ENCODE measurements at places on chromosomes 3 and 15. TPM values are rescaled to one million over a fixed set of nuclear protein-coding genes. Genes with fewer than 3 reads are reported as not detected.

RBMS3 gene
- total RNA-seq, result 142 TPM

AQP9 gene
- total RNA-seq, result not detected

SLC22A13 gene
- total RNA-seq, result 0.56 TPM

THAP10 gene
- total RNA-seq, result 3.9 TPM

AGTR1 gene
- 19.5 TPM for total RNA-seq

GLDN gene
- 0.27 TPM for total RNA-seq

QARS1 gene
- 273 TPM for total RNA-seq

DNA sequence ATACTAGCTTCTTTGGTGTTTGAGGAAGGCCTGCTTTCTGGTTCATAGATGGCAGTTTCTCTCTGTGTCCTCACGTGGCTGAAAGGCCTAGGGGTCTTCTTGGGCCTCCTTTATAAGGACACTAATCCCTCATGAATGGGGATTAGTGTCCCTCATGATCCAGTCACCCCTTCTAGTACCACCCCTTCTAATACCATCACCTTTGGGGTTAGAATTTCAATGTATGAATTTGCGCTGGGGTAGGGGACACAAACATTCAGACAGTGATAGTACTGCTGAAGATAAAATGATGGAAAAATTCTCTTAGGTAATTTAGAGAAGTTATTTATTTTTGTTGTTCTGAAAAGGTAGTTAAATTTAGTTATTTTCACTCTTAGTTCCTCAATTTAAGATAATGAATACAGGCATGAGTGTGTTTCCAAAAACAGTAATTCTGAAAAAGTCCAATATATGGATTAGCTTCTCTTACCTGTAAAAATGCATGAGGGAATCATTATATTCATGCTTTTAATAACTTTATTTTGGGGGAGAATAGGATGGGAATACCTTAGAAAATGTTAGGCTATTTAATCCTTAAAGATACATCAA lies 103.6 kb downstream of the FNDC3B start:
- H3K4me1 ChIP-seq, result peaks cover 51% of the 10 kb centered on the region

DNA sequence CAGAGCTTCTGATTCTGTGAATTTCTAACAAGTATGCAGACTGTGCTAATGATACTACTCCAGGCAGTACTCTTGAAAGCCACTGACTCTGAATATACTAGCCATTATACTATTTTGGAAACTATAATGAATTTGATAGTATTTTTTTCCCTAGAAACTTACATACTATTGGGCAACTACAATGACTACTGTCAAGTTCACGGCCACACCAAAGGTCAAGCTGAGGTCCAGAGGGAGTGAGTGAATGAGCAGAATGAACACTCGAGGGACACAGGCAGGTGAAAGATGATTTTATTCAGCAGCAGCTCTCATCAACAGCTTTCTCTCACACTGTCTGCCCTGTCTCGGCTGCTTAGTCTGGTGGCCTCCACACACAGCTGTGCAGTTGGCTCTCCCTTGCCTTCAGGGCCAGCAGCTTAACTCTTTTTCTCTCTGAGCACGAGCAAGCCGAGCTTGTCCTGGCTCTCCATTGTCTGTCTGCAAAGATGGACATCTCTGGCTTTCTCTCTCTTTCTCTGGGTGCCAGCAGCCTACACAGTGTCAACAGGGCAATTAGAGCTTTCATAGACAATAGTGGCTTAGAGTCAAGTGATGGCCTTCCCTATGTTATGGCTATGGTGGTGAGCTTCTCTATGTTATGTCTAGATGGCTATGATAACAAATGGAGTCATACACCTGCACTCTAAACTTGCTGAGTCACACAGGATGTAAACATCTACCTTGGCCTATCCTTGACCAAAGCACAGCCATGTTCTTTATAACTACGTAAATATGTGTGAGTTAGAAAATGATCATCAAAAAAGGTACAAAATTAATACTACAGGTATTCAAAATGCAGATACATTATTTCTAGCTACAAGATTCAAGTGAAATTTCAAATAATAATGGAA lies 362.4 kb downstream of the CGGBP1 start:
- no peak overlapping the region for H3K27ac ChIP-seq
- H3K4me3 ChIP-seq, result no peak overlapping the region
- no peaks in the 10 kb centered on the region for H3K36me3 ChIP-seq
- no peaks in the 10 kb centered on the region for H3K27me3 ChIP-seq
- DNase-seq, result no peak

DNA sequence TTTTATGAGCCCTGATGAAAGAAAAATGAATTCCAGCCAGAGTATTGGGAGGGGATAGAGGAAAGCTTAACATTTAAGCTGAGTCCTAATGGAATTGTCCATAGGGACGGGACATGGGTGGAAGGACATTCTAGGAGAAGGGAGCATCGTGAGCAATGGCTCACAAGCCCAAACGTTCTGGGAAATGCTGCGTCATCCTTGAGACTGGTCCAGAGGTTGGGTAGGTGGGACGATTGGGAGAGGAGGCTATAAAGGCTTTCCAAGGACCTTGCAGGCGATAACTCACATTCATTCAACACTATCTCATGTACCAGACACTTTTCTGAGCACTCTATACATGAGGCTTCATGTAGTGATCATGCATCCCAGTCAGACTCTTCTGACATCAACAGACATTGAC lies 237.5 kb downstream of the THSD4 start:
- H3K36me3 ChIP-seq, result no peaks in the 10 kb centered on the region
- H3K4me1 ChIP-seq, result no peaks in the 10 kb centered on the region
- H3K27me3 ChIP-seq, result no peaks in the 10 kb centered on the region
- H3K27ac ChIP-seq, result no peak overlapping the region
- H3K4me3 ChIP-seq, result no peak overlapping the region

- peak overlapping the region; percentile 83 for H3K27ac ChIP-seq
- H3K4me1 ChIP-seq, result peaks cover 74% of the 10 kb centered on the region
- no peaks in the 10 kb centered on the region for H3K36me3 ChIP-seq
- peak; percentile 40 for DNase-seq
Measured at GRCh38 chr3:156298938-156299337, 178.6 kb downstream of the KCNAB1 start.

DNA sequence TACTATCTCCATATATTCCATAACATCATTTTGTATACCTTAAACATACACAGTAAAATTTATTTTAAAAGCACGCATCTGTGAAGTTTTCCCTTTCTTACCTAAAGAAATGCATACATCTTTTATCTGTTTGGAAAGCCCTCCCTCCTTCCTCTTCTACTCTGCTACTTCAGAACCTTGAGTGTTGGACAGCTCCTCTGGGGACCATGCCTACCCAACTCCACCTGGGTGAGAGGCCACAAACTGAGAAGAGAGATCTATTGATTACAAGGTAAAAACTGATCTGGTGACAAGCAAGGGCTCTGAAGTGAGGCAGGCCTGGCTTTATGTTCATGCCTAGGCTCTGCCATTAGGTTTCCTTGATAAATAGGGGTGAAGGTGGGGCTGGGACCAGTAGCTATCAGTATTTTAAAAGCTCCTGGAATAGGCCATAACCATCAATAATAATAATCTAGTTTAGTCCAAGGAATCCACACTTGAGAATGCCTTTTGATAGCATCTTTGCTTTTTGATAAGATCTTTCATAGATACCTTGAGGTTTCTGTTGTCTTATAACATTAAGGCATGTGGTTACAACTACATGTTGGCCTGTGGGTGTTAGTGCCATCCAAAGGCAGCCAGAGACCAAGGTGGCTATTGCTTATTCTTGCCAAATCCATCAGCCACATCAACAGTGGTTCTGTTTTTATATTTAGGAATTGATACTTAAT lies 148.8 kb downstream of the KCNMB2 start:
- no peak overlapping the region for H3K4me3 ChIP-seq
- H3K27ac ChIP-seq, result no peak overlapping the region

DNA sequence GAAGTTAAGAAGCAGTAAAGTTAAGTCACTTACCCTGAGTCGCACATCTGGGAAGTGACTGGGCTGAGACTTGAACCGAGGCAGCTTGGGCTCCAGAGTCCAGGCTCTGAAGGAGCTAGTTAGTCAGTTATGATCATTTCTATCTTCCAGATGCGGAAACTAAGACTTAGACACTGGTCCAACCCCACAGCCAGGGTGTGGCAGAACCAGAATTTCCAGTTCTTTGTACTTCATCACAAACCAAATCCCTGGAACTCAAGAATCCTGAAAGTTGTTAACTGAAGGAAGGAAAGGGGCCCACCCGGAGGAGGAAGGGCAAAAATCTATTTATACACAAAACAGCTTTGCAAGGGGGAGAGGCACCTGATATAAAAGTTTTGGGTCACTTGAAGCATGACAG lies 389.9 kb downstream of the SHQ1 start:
- no peaks in the 10 kb centered on the region for H3K36me3 ChIP-seq
- peak; percentile 7 for DNase-seq
- H3K4me1 ChIP-seq, result no peaks in the 10 kb centered on the region
- no peak overlapping the region for H3K4me3 ChIP-seq
- no peak overlapping the region for H3K27ac ChIP-seq
- no peaks in the 10 kb centered on the region for H3K27me3 ChIP-seq

- no peak overlapping the region for H3K4me3 ChIP-seq
- H3K27me3 ChIP-seq, result no peaks in the 10 kb centered on the region
- peak overlapping the region; percentile 48 for H3K27ac ChIP-seq
- H3K36me3 ChIP-seq, result no peaks in the 10 kb centered on the region
Measured at GRCh38 chr15:62550106-62550505, 385.0 kb upstream of the C2CD4B start.

DNA sequence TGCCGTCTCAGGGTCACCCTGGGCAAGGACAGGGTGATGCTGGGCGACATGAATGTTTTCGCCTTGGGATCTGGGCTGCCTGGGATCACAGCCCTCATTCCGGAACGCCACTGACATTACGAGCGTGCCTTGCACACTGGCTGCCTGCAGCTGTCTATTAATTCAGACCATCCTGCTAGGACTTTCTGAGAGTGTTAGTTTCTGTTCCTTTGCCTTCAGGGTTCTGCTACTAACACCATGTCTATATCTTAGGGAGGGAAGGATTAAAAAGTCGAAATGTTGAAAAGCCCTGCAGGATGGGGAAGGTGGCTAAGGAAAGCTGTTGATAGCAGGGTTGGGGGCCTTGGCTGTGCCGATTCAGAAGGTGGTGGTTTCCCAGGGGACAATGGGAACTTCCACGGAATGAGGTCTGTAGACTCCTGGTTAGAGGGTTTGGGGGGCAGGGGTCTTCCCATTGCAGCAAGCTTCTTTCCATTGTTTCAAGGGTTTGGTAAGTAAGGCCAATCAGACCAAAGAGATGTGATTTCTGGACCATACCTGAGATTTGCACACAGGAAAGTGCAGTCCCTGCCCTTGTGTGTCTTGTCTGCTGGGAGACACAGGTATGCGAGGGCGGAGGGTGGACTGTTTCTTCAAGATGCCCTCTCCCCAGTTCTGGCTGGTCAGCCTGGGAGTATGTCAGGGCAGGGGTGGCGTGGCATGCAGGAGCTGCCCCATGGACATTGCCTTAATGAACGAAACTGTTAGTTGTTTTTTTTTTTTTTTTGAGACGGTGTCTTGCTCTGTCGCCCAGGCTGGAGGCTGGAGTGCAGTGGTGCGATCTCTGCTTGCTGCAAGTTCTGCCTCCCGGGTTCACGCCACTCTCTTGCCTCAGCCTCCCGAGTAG lies 50.9 kb downstream of the RGMA start:
- DNase-seq, result peak; percentile 2
- no peaks in the 10 kb centered on the region for H3K27me3 ChIP-seq
- H3K4me3 ChIP-seq, result no peak overlapping the region
- H3K36me3 ChIP-seq, result no peaks in the 10 kb centered on the region

DNA sequence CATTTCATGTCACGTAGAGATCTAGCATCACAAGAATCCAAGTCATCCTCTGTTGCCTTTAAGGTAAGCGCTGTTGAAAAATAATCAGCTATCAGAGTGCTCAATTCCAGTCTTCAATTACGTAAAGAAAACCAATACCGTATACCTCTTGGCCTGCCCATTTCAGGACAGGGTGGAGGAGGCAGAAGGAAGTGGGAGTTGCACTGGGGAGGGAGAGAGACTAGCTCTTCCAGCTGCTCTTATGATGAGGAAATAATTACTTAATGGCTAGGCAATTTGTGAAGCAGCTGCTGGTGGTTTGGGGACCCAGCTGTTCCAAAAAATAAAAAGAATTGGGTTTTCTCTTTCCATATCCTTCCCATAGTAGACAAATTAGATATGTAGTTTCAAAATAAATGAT lies 365.8 kb upstream of the MCTP2 start:
- H3K4me3 ChIP-seq, result no peak overlapping the region
- H3K36me3 ChIP-seq, result no peaks in the 10 kb centered on the region
- H3K27me3 ChIP-seq, result no peaks in the 10 kb centered on the region
